Activated T-cell treated with anti-CD3 and anti-CD28 coated beads, Interleukin-2, amount 50 U/mL, for 4 hours (primary cell): ENCODE measurements at places on chromosomes 3 and 15. TPM values are rescaled to one million over a fixed set of nuclear protein-coding genes. Genes with fewer than 3 reads are reported as not detected.

DNA sequence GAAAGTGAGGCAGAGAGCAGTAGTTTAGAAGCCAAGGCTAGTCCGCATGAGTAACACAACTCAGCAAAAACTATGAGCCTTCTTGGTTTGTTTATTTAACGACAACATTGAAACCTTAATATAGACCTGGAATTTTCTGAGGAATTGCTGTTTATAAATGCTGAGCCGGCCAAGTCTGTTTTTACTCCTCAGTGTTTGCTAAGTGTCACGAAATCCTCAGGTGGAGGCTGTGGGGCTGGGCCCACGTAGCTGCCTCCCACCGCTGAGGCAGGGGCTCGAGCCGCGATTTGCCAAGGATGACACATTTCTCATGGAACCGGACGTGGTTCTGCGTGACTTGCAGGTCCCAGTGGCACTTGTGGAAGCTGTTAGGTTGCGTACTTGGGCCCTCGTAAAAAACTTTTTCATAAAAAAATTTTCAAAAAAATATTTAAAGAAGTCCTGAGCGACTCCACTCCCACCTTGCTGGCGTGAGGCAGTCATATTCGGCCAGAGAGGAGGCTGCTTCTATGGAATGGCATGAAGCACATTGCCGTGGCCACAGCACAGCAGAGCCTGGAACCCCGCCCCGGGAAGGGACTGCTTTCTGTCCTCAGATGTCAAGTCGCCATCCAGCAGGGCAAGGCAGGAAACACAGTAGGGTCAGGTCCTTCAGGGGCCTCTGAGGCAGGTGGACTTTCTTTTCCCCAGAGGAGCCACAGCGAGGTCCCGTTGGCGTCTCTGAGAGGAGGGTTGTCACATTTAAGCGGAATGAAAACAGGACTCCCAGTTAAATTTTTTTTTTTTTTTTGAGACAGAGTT lies 64.8 kb upstream of the PCSK6 start:
- DNase-seq = no peak

NR1I2 gene
- total RNA-seq = 0.41 TPM

DNA sequence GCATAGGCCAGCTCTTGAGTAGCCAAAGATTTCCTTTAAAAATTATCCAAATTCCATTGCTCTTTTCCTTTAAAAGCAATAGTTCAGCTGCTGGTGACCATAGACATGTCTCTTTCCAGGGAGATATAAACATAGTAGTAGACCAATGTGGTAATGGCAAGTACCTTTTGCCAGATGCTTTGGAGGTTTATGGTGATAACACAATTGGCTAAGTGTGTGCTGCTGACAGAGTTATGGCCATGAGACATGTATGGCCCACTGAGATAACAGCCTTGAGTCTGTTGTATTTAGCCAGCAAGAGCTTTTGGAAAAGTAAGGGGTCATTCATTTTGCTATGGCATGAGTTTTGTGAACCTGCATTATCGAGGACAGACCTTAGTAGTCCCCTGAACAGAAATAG lies 1146.8 kb downstream of the TUSC7 start:
- DNase-seq = no peak

DNA sequence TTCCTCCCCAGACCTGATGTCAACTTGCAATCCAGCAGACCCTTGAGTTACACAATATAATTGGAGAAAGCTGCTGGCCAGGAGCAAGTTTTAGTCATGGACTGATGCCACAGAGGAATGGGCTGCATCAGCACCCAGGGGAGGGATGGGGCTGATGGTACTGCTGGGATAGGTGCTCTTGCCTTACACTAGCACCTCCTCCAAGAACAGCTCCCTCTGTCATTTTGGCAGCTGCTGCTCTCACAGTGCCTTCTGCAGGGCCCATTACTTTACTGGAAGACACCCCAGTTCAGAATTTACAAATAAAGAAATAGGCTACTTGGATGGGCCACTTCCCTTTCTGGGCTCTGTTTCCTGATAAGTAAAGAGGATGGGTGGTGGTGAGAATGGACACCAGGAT lies 85.3 kb upstream of the RORA start:
- no peak for DNase-seq

DNA sequence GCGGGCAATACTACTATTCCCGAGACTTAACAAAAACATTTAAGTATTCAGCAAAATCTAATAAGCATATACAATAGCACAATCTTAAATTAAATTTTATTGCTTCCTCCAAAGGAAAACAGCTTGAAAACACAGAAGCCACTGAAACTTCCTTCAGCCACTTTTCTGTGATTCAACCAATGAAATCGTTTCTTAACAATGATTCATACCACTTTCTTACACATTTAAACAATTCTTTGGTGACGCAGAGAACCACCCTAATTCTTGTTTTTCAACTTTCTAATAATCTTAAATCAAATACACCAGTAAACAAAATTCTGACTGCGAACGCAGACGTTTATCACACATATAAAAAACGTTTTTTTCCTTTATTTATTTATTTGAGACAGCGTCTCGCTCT lies 4.1 kb downstream of the TJP1 start:
- DNase-seq = no peak

BCL2A1 gene
- 274 TPM for total RNA-seq

ITGB5 gene
- total RNA-seq = 0.87 TPM

- DNase-seq = no peak
Measured at GRCh38 chr3:137249311-137249940, 291.6 kb downstream of the IL20RB start.

DNA sequence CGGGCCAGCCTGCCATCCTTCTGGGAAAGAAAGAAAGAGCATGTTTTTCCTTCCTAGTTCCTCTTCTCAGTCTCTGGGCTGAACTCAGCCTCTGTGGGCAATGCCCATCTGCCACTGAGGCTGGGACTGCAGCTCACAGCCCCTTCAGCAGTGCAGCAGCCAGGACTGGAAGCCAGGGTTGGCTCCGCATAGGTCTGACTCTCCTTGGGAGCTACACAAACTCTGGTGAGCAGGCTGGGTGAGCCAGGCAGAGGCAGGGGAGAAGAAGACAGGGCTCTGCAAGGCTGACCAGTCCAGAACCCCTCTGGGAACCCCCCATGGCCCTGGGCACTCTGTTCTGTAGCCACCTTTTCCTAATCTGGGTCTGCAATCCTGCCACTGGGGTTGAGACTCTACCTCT lies 3.6 kb downstream of the DISP2 start:
- DNase-seq = no peak
